ENCODE measurements at places on chromosomes 2 and 18.

- DNase-seq = no peak
Observed at GRCh38 chr2:204260901-204261300, 284.4 kb upstream of the PARD3B start.

DNA sequence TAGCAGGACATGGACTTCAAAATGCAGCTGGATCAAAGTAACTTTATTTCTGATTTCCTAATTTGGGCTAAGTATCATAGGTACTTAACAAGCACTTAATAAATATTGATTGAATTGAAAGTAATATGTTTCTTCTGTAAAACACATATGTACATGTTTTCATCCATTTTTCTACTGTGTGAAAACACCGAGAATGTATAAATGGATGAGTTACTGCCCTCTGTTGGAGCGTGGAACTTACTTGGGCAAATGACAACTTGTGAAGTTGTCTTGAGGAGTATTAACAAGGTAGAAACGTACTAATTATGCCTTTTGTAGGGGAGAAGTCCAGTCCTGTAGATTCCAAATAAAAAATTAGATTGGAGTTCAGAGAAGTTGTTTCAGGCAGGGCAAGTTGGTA lies 87.2 kb downstream of the PHLPP1 start:
- no peak for DNase-seq

GRCh38 chr18:51654488-51655326 lies 457.2 kb upstream of the MEX3C start:
- DNase-seq = no peak

- no peak for DNase-seq
Observed at GRCh38 chr18:11989966-11990380, 8.7 kb downstream of the IMPA2 start.
